ENCODE measurements at places on chromosomes 6 and 20.

GRCh38 chr6:147624946-147625515, 116.5 kb downstream of the SAMD5 start:
- no peak for DNase-seq

- DNase-seq = no peak
Measured at GRCh38 chr6:73393278-73393677, 1.4 kb upstream of the DDX43 start.

GRCh38 chr20:16514140-16514539, 59.1 kb downstream of the KIF16B start:
- no peak for DNase-seq

DNA sequence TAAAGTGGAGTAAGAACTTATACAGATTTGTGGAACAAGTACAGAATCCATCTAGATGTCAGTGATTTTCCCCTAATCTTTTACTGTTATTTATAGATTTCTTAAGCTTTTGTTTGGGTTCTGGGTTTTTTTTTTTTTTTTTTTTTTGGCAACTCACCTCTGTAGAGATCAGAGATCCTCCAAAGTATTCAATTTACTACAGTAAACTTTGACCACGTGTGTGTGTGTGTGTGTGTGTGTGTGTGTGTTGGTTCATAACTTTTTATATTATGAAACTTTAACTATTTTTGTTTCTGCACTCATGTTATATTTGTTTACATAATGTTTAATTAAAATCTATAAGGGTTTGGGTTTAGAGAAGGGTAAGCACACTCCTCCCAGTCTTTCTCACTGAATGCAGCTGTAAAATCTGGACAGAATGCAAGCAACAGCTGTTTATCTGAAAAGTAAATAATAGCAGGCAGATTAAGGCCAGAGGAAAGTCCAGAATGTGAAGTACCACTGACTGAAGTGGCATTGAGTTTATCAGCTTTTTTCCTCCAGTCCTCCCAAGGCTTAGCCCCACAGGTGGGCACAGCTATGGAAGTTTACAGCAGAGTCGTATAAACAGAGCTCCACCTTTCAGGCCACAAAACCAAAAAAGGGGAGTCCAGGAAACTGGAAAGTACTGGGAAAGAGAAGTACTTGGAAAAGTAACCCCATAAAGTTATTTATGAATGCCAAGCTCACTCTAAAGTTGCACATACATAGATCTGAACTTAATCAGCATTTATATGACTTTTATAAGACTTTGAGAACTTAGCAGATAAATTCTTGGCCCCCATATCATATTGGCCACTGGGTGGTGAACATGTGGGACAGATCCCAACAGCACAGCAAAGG, 43.0 kb upstream of the CD2AP start:
- no peak for DNase-seq

Measured in stimulated activated CD8-positive, alpha-beta memory T cell treated with anti-CD3 and anti-CD28 coated beads, Interleukin-7, amount 100 ng/mL, for 1 hour (primary cell).